ENCODE measurements at places on chromosomes 5 and 9. TPM values are rescaled to one million over a fixed set of nuclear protein-coding genes. Genes with fewer than 3 reads are reported as not detected.

GABRA1 gene
- total RNA-seq, result not detected

IGFBPL1 gene
- total RNA-seq, result not detected

TXNDC8 gene
- not detected for total RNA-seq

ZER1 gene
- 39.8 TPM for total RNA-seq

GNE gene
- 13.4 TPM for total RNA-seq

CHSY3 gene
- not detected for total RNA-seq

SHOC1 gene
- total RNA-seq, result not detected

DNA sequence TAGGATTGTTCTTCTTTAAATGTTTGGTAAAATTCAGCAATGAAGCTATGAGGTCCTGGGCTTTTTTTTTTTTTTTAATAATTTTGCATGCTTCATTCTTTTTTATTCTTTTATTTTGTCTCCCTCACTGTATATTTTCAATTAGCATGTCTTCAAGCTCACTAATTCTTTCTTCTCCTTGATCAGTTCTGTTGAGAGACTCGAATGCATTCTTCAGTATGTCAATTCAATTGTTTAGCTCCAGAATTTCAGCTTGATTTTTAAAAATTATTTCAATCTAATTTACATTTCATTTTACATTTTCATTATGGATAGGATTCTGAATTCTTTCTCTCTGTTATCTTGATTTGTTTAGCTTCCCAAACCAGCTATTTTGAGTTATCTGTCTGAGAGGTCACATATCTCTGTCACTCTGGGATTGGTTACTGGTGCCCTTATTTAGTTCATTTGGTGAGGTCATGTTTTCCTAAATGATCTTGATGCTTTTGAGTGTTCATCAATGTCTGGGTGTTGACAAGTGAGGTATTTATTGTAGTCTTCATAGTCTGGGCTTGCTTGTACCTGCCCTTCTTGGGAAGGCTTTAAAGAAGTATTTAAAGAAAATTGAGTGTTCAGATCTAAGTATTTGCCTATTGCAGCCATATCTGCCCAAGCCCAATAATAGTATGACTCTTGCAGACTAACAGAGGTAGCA, 9.1 kb downstream of the LURAP1L start:
- DNase-seq, result no peak

- no peak for DNase-seq
Measured at GRCh38 chr5:131316026-131316425, 52.2 kb downstream of the CDC42SE2 start.

DNA sequence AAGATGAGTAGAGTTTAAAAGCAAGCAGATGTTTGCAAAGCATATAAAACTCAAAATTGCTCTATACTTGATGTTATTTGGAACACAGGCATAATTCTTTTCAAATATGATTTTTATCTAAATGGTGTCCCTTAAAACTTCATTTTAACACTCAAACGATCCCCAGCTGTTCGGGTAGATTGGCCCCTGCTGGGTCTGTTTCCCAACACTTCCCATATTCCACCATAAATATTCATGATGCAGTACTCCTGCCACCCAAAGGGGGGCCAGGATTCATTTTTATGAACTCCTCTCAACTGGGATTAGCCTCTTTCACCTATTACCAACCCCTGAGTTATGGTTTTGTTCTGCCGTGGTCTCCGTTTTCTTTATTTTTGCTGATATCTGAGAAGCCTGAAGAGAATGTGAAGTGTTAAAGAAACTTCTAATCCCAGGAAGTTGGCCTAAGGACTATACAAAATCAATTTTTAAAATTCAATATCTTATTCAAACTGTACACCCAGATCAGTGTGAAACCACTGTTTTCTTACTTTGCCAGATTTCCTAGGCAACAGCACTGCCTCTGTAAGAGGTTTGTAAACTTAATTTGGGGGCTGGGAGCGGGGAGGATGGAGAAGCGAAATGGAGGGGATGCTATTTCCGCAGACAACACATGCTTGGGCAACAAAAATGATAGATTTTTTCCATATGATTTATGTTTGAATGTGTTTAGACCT, 384.1 kb downstream of the DMRT2 start:
- no peak for DNase-seq

DNA sequence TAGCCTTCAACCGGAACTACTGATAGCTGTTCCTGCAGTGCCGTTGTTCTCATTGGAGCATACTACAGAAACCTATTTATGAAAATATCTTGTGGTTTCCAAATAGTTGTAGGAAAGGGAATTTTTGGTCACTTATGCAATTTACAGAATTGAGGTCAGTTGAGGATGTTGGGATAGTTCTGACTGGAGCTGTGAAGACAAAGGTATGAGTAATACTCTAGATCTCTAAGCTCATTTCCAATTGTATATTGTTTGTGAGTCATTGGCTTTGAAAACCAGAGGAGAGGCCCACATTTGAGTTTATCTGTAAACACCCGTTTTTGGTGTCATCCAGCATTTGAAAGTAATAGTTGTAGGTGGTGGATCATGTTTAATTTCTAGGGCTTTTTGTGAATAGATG, 561.3 kb upstream of the WWC1 start:
- DNase-seq, result no peak

GRCh38 chr5:38795986-38796741, 49.6 kb upstream of the OSMR start:
- no peak for DNase-seq

DNA sequence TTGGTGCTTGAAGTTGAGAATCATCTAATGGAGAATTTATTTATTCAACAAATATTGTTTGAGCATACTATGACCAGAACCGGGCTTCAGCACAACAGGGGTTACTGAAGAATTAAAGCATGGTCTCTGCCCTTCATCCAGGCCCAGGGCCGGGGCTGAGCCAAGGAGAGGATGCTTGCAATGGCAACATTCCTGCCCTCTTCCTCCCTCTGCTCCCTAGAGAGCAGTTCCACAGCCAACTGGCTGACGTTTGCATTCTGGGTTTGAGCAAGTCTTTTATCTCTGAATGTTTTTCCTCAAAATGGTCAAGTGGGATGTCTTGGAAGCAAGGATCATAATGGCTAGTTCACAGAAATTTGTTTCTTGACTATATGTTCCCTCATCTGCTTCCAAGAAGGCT, 80.7 kb downstream of the GLDC start:
- no peak for DNase-seq

DNA sequence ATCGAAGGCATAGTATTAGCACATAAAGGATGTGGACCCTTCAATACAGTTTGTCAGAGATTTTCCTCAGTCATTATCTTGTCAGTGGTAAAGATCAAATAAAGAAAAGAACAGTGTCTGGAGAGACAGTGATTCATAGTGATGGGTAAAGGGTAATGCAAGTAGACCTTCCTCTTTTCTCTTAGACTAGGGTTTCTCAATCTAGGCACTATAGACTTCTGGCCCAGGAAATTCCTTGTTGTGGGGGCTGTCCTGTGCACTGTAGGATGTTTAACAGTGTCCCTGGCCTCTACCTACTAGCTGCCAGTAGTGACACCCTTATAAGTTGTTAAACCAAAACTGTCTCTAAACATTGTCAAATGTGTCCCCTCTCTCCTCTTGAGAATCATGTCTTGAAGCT, 6.9 kb downstream of the CAMK4 start:
- DNase-seq, result no peak

DNA sequence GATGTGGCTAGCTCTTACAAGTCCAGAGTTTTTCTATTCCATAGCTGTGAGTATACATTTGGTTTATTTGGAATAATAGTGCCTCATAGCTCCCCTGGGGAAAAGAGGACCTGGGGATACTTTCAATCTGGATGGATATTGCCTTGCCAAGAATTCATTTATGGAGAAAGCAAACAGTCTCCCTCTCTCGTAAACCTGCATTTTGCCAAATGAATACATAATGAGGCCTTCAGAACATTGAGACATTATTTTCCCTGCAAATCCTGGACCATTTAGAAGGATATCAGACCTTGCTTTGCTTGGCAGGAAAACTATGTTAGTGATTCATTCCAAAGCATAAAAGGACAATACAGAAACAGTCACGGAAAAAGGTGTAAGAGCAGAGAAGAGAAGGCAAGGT, 569.6 kb upstream of the BRINP1 start:
- no peak for DNase-seq

- DNase-seq, result no peak
Measured at GRCh38 chr9:125153712-125154367, 10.5 kb upstream of the SCAI start.

- no peak for DNase-seq
Measured at GRCh38 chr5:34536699-34537098, 119.4 kb upstream of the RAI14 start.

DNA sequence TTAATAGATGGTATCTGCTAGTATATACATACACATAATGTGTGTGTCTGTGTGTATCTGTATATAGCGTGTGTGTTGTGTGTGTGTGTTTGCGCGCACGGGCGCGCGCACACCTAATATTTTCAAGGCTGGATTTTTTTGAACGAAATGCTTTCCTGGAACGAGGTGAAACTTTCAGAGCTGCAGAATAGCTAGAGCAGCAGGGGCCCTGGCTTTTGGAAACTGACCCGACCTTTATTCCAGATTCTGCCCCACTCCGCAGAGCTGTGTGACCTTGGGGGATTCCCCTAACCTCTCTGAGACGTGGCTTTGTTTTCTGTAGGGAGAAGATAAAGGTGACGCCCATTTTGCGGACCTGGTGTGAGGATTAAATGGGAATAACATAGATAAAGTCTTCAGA, 757 bp downstream of the FXN start:
- DNase-seq, result no peak

- no peak for DNase-seq
Measured at GRCh38 chr5:82952326-82952725, 124.9 kb downstream of the TMEM167A start.

DNA sequence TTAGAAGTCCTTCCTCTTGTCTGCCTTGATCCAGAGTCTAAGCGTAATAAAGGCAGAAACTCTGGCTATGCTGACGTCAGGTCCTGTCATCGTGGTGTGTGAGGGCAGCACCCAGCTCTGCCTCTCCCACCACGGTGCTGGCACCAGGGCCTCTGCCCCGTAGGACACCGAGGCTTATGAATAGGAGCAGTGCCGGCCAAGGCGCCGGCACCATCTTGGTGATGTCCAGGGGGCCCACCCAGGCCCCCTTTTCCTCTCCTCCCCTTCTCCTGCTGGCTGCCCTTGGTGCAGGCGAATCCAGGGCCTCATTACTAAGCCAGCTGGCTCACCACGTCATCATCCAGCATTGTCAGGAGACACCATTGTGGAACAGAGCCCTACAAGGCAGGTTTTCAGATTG, 252.3 kb downstream of the FANCC start:
- no peak for DNase-seq

DNA sequence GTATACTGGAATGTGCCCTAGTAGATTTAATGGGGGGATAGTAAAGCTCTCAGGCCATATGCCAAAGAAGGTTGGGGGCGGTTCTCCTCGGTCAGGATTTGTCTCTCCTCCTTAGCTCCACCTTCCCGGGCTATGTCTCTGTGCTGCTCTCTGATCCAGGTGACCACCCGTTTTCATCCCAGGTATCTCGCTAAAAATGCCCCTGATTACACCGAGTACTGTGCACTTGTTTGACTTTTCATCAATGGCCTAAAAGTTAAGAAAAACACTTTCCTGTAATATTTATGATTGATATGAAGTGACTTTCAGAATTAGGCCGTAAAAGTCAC, 724 bp downstream of the NDUFS6 start:
- DNase-seq, result no peak

DNA sequence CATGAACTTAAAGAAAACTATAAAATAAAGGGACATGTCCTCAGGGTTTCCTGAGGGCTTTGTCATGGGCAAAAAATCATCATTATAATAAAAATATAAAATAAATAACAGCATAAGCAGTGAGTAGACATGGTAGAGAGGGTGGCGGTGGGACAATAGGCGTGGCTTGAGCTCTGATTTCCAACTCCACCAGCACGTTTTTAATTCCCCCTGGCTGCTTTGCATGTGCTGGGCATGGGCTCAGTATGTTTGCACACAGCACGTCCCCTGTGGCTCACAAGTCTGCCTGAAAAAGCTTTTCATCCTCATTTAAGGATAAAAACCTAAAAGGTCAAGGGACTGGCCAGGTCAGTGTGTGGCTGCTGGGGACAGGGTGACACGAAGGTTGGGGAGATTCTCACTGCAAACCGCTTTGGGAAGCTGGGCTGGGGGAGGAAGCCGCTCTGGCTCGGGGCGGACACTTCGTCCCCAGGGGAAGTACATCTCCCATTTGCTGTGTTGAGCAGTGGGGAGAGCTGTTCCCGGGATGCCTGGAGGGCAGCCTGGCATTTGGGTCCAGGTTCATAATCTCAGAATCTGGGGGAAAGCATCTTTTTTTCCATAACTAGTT, 32.6 kb downstream of the NKX2-5 start:
- DNase-seq, result no peak

DNA sequence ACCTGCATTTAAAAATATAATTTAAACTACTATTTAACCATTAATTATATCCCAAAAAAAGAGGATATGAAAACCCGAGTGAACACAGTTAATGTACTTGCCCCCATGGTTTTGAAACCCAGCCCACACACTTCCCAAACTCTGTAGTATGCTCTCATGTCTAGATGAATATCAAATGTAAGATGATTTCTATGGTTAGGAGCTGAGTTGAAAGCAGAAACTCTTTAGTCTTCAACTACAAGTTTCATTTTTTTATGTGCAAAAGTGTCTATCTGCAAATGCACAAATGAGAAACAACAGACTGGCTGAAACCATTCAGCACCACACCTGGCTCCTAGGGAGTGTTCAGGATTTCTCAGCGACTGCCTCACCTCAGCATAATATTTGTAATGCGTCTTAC, 183.3 kb downstream of the SEMA5A start:
- DNase-seq, result no peak

DNA sequence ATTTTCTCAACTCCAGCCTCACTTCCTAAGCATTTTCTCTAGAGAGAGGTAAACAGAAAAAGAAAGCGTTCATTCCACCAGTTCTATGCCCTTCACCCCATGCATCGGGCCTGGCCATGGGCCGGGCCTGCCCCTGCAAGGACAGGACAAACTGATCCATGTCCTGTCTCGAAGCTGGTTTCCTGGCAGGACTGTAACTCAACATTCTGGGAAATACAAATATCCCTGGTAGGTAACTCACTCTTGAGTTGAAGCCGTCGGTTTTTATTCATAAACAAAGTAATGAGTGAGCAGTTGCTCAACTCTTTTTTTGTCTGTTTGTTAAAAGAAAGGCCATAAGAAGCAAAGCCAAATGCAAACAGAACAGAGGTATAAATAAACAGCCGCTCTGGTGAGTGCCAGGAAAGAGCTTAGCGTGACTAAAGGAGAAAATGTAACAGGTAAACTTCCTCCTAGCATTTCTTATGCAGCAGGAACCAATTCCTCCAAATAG, 64.4 kb upstream of the DNAH5 start:
- no peak for DNase-seq

DNA sequence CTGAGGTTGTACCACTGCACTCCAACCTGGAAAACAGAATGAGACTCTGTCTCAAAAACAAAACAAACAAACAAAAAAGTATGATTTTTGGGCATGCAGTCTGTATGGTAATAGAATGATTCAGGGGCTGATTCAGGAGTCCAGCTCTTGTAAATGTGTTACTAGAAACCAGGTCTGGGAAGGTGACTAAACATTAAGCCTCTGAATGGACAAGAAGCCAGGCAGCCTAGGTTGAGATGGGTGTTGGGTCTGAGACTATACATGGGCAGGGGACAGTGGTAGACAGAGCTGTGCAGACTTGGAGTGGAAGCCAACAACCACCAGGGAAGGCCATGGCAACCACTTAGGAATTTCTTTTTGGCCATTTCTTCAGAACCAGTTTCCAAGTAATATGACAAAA, 64.9 kb upstream of the TLE1 start:
- no peak for DNase-seq

GRCh38 chr9:70112981-70113380, 69.3 kb downstream of the MAMDC2 start:
- no peak for DNase-seq

Data from T-cell (primary cell).